ENCODE measurements at places on chromosomes 6 and 20. TPM values are rescaled to one million over a fixed set of nuclear protein-coding genes. Genes with fewer than 3 reads are reported as not detected.

SLC4A11 gene
- 1.5 TPM for total RNA-seq

SCGN gene
- not detected for total RNA-seq

GPR6 gene
- total RNA-seq, result not detected

EPPIN gene
- not detected for total RNA-seq

SRMS gene
- not detected for total RNA-seq

UNC93A gene
- not detected for total RNA-seq

COL9A3 gene
- total RNA-seq, result 835 TPM

ACAT2 gene
- total RNA-seq, result 26.5 TPM

PPP1R3G gene
- total RNA-seq, result not detected

FERMT1 gene
- total RNA-seq, result 24.0 TPM

KCNB1 gene
- not detected for total RNA-seq

PLN gene
- total RNA-seq, result 0.08 TPM

C6orf47 gene
- 18.9 TPM for total RNA-seq

PPIL6 gene
- 0.91 TPM for total RNA-seq

PLAGL1 gene
- 1.8 TPM for total RNA-seq

ISM1 gene
- 0.08 TPM for total RNA-seq

Data from A375 (cell line).